HFFc6 (cell line): ENCODE measurements at places on chromosomes 11 and 22.

- DNase-seq: no peak
Observed at GRCh38 chr11:85029964-85030363, 597.2 kb downstream of the DLG2 start.

DNA sequence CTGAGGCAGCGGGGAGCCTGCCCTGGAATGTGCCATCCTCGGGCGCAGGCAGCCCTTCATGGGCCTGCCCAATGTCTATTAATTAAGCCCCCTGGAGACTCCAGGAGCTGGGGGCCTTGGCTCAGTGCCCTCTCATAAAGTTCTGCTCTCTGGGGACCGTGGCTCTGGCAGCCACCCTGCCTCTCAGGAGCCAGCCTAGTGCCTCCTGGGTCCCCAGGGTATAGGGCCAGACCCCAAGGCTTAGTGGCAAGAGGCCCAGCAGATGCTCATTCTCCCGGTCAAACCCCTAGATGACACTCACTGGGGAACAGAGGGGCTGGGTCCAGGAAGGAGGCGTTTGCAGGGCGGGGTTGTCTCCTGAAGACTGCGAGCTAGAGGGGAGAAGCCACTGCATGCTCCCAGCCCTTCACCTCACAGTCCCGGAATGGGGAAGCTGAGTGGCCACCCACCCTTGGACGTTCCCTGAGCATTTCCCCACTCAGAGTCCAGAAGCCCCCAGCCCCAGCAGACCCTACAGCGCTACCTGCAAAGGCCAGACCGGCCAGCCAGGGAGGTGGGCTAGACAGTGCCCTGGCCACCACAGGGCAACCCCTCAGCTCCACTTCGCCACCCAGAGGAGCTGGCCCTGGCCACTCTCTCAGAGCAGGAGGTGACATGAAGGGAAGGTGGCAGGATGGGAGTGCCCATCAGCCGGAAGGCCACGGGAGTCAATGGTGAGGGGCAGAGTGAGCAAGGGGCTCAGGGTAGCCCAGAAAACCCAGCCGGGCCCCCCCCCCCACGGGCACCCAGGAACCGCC lies 83.0 kb downstream of the CDKN1C start:
- DNase-seq: no peak

GRCh38 chr22:43571181-43571580 lies 159.4 kb downstream of the MPPED1 start:
- no peak for DNase-seq

GRCh38 chr11:75557666-75558494 lies 4.2 kb upstream of the SERPINH1 start:
- DNase-seq: peak; percentile 86

- DNase-seq: peak; percentile 14
Observed at GRCh38 chr11:66106786-66107599, 36.9 kb downstream of the PACS1 start.

DNA sequence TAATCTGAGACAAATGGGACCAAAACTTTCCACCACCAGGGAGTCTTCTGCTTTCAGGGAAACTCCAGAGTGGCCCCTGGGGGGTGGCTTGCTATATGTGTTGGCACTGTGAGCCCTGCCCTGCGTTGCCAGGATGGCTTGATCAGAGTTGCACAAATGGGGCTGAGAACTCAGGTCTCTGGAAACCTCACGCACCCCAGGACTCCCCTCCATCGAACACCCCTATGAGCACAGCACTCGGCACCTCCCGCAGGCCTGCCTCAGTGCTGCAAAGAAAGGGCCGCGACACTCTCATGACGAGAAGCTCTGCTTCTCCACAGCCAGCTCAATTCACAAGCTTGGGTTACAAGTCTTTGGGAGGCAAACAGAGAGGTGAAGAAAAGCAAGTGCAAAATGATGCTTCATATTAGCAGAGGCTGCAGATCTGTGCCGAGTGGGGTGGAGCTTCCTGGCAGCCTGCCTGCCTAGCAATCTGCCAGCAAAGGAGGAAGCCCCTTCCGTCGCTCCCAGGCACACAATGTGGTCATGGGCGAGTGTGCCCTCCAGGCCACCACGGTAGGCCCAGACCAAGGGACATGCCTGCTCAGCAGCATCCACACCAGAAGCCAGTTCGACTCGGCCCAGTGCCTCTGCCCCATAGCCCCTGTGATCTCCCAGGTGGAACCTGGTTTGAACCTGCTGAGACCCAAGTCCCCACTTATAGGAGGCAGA lies 55.7 kb downstream of the MYH9 start:
- DNase-seq: no peak

- DNase-seq: no peak
Observed at GRCh38 chr11:124313131-124313530, 618 bp downstream of the OR8D1 start.

GRCh38 chr11:80239217-80239616 lies 798.4 kb upstream of the TENM4 start:
- no peak for DNase-seq

- DNase-seq: no peak
Observed at GRCh38 chr22:22866381-22867111, 21.1 kb upstream of the IGLL5 start.

- DNase-seq: no peak
Observed at GRCh38 chr11:102523189-102523570, 7.4 kb downstream of the MMP7 start.

DNA sequence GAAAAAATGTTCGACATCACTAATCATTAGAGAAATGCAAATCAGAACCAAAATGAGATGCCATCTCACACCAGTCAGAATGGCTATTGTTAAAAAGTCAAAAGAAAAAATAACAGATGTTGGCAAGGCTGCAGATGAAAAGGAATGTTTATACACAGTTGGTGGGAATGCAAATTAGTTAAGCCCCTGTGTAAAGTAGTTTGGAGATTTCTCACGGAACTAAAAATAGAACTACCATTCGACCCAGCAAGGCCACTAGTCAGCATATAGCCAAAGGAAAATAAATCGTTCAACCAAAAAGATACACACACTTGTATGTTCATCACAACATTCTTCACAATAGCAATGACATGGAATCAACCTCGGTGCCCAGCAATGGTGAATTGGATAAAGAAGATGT lies 503.2 kb downstream of the OPCML start:
- no peak for DNase-seq

GRCh38 chr11:3157381-3158130 lies 7.6 kb downstream of the OSBPL5 start:
- no peak for DNase-seq

DNA sequence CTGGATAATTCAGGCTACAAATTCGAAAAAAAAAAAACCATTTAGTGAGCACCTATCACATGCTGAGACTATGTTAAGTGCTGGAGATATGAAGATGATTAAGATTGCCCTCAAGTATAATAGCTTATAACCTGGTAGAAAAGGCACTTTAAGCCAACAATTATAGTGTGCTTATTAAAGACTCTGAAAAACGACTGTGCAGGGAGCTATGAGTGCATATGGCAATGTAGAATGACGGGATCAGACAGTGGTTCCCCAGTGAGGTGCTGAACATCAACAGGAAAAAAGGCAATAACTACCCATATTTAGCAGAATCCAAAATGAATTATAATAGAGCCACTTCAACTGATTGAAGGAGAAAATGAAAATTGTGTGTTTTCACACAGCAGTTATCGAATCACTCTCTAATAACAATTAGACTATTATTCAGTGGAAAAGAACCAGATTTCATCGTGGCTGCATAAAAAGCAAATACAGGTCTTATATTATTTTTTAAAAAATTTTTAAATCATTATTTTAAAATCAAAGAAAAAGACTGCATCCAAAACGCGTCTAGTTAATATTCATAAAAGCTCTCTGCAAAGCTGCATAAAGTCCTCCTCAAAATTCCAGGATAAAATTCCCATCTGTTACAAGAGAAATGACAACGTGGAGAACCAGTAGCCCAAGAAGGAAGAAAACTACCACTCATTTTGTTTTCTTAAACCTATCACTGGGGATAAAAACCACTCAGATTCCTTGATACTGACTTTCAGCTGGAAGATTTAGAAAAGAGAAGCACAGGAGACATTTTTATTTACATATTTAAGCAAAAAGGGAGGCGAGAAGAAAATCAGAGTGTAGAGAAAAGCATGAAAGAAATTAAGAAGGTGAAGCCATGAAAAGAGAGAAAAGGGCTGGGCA lies 1.1 kb downstream of the MTMR2 start:
- no peak for DNase-seq

DNA sequence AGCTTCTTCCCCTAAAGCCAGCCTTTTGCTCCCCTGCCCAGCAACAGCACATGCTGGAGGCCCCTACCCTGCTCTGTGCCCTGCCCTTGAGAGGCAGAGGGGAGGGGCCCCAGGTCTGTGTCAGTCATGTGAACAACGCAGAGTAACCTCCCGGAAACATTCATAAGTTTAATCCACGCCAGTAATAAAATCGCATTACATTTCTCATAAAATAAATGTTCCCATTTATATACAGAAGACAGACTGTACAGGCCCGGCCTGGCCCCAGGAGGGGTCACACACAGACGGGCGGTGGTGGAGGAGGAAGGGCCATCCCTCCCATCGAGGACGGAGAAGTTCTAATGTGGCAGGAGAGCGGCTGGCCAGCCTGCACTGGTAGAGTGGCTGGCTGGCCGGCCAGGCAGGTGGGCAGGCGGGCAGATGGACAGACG lies 39.5 kb downstream of the LMO1 start:
- DNase-seq: no peak

GRCh38 chr11:132095230-132096131 lies 725.1 kb downstream of the NTM start:
- DNase-seq: no peak

GRCh38 chr11:133957900-133958299 lies 1.1 kb upstream of the IGSF9B start:
- DNase-seq: no peak

- DNase-seq: peak; percentile 35
Observed at GRCh38 chr11:67320011-67320410, 16.7 kb downstream of the SSH3 start.

DNA sequence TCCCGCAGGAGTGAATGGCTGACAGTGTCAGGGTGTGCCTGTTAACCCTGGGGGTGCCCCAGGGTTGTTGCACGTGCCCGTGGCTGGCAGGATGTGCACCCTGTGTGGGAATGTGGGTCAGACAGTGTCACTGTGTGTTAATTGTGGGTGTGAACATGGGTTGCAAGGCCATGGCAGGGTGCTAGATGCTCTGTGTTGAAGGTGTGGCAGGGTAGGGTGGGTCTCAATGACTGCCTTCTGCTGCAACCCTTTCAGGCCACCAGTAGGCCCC lies 8.3 kb downstream of the RIN1 start:
- peak; percentile 57 for DNase-seq

- DNase-seq: no peak
Observed at GRCh38 chr11:117906126-117906525, 23.1 kb downstream of the TMPRSS13 start.

DNA sequence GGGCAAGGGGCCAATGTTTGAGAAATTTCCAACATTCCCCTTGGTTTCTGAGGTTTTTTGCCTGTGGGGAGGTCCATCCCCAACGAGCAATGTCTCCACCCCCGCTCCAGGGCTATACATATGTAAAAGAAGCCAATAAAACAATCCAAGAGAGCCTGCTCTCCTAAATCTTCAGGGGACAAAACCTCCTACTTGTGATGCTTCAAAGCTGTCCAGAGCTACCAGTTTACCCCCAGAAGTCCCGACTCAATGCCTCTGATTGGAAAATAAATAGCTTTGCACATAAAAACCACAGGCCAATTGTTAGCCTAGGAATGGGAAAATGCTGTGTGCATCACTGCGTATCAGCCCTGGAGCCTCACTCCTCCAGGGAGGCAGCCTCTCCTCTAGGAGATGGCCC lies 66.0 kb upstream of the PAX6 start:
- DNase-seq: no peak

DNA sequence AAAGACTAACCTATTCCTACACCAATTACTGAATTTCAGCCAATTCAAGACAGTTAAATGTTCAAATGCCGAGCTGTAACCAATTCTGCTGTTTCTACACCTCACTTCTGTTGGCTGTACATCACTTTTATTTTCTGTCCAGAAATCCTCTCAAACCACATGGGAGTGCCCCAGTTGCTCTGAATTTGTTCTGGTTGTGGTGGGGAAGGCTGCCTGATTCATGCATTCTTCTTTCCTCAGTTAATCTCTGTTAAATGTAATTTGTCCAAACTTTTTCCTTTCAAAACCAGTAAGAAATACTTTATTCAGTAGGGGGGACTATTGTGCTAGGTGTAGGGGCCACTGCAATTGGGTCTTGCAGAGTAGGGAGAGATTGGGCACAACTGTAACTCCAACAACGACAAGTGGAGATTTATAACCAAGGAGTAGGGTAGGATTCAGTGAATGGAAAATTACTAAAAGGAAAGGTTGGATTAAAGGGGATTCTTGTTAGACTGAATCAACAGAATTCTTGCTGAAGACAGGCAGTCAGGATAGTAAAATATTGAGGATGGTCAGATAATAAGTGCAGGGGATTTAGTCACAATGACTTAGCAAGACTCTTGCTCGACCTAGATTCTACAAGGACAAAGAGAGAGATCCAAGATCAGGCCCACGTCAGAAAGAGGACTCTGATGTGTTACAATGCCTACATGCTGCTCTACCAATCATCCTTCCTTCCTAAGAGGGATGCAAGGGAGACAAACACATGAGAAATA lies 593.5 kb upstream of the FAT3 start:
- no peak for DNase-seq
